ENCODE measurements at places on chromosomes 1 and 21.

DNA sequence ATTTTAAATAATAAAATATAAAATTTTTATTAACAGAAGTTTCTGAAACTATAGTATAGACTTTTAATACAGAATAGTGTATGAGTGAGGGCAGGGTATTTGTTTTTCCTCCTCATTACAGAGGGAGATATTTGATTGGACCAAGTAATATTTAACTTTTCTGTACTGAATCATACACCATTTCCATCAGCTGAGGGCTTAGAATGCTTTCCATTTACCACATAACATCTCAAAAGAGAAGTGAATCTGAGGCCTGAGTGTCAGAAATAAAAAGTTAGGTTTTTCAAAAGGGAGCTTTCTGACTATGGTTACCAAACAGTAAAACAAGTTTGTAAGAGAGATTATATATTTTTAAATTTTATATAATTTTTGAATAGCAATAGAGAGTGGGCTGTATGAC is 29.5 kb downstream of the TLCD4 start:
- no peak for DNase-seq

- DNase-seq = no peak
Measured at GRCh38 chr1:43387976-43388599, 1.5 kb downstream of the MED8 start.

DNA sequence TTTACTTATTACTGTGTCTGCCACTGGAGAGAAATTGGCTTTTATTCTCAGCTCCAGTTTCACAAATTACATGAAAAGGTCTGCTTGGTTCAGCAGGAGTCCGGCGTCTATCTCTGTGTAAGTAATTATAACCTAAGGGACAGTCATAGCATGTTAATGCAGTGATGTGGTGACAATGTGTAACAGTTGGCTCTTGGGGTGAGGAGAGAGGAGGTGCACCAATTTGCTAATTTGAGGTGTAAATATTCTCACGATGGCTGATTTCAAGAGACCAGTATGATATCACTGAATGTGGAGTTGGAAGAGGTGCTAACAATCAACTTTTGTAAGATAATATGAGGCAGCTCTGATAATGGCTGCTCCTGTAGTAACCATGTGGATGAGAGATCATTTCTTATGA is 86.1 kb downstream of the CTH start:
- no peak for DNase-seq

DNA sequence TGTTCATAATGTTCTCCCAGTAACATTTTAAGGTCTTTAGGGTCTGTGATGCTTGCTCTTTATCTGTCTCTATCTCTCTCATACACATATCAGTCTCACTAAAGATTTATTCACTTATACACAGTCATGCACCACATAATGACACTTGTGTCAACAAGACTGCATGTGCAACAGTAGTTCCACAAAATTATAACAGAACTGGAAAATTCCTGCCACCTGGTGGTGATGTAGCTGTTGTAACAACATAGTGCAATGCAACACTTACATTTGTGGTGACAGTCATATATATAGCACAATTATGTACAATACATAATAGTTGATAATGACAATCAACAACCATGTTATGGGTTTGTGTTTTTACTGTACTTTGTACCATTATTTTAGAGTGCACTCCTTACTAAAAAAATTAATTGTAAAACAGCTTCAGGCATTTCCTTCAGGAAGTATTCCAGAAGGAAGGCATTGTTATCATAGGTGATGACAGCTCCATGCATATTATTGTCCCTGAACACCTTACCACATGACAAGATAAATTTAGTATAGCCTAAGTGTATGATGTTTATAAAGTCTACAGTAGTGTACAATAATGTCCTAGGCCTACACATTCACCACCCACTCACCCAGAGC is 8.1 kb downstream of the TDRD5 start:
- no peak for DNase-seq

DNA sequence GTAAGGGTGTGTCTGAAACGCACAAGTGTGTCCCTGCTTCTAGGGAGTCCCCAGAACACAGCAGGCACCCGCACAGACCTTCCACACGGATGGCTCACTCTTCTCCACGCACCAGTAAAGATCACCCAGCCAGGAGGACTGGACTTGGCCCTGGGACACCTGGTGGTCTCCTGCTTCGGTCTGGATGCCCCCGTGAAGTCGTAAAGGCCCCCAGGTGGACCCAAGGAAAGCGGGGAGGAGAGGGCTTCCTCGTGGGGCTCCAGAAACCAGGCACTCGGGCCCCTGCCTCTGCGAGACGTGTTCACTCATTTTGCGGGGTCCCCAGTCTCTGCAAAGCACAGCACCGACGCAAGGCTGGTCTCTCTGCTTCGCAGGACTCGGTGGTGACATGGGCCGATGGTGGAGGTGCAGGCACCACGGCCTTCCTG is 20.2 kb upstream of the COL6A2 start:
- DNase-seq = no peak

- no peak for DNase-seq
Measured at GRCh38 chr21:26914557-26914956, 52.3 kb downstream of the ADAMTS5 start.

GRCh38 chr1:111679541-111679940 is 59.7 kb downstream of the INKA2 start:
- no peak for DNase-seq

DNA sequence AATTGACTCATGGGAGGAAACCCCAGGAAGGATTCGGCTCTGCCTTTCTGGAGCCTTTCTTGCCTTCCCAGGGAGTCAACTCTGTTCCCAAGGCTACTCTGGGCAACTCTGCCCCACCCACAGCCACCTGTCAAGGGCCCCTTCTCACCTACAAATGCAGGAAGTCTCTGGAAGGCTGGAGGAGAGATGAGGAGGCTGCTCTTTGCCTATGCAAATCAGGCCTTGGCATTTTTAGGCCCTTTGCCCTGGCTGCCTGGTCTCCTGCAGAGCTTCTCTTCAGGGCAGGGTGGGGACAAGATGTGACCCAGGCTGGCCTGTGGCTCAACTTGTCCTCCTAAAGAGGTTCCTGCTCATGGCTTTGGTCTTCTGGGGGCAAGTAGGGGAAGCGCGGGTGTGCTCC is 5.4 kb downstream of the SLC6A9 start:
- no peak for DNase-seq

GRCh38 chr1:64001038-64001437 is 202.4 kb upstream of the UBE2U start:
- no peak for DNase-seq

GRCh38 chr1:211730347-211730746 is 54.9 kb upstream of the NEK2 start:
- DNase-seq = no peak

DNA sequence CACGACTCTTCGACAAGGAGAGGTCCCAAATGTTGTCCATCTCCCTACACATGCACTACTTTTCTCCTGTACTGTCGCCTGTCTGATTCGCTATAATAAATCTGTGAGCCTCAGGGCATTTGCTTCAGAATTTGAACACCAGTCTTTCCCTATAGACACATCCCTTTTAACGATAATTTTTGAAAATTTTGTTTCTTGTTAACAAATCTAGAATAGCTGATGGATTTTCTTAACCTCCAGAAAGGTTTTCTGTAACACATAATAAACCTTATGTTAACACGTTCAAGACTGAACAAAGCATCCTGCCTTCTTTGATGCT is 704 bp downstream of the CAPZA1 start:
- DNase-seq = no peak

GRCh38 chr1:34549199-34549598 is 205.6 kb upstream of the GJB5 start:
- DNase-seq = no peak

- no peak for DNase-seq
Measured at GRCh38 chr1:204703268-204703664, 17.7 kb upstream of the LRRN2 start.

- no peak for DNase-seq
Measured at GRCh38 chr1:204577794-204578478, 61.7 kb downstream of the MDM4 start.

GRCh38 chr1:109530457-109531087 is 9.1 kb upstream of the GPR61 start:
- DNase-seq = no peak

GRCh38 chr1:111318523-111318922 is 27.9 kb downstream of the CHIA start:
- DNase-seq = no peak

GRCh38 chr1:209625791-209626285 is 26.4 kb downstream of the LAMB3 start:
- DNase-seq = no peak

- no peak for DNase-seq
Measured at GRCh38 chr1:23497777-23498439, 13.9 kb upstream of the ASAP3 start.

DNA sequence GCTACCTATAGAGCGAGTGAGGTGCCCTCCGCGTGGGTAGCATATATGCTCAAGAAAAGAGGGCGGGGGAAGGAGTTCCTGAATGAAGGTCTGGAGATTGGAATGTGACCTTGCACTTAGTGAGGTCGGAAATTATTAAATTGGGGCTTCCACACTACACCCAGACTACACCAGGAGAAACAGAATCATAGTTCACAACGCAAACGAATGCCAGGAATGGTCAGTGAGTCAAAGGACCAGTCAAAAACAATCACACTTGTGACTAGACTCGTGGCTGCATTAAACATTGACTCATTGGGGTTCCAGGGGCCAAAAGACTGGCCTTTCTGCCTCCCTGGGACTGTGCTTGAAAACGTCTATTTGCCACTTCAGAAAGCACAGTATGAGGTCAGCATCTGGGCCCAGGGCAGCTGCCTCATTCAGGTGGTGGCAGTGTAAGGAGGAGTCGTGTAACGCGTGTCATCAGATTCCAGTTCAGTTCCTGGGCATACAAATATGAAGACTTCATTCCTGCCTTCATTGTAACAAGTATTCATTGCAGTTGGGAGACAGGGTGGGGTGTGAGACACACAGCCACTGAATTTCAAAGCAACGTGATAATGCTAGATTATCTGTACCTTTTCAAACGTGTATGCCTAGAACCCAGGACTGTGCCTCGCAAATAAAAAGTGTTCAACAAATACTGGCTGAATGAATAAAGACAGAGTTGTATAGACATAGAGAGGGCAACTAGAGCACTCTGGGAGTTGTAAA is at the start of gene YOD1:
Gene YOD1 (minus strand): TSS at position 18 of the 753 bp plus-strand sequence. CDS start 178 bp downstream, outside the sequence.
- DNase-seq = no peak

- no peak for DNase-seq
Measured at GRCh38 chr1:54084794-54085193, 31.4 kb downstream of the TCEANC2 start.

GRCh38 chr1:69754521-69754920 is 186.8 kb downstream of the LRRC7 start:
- no peak for DNase-seq

DNA sequence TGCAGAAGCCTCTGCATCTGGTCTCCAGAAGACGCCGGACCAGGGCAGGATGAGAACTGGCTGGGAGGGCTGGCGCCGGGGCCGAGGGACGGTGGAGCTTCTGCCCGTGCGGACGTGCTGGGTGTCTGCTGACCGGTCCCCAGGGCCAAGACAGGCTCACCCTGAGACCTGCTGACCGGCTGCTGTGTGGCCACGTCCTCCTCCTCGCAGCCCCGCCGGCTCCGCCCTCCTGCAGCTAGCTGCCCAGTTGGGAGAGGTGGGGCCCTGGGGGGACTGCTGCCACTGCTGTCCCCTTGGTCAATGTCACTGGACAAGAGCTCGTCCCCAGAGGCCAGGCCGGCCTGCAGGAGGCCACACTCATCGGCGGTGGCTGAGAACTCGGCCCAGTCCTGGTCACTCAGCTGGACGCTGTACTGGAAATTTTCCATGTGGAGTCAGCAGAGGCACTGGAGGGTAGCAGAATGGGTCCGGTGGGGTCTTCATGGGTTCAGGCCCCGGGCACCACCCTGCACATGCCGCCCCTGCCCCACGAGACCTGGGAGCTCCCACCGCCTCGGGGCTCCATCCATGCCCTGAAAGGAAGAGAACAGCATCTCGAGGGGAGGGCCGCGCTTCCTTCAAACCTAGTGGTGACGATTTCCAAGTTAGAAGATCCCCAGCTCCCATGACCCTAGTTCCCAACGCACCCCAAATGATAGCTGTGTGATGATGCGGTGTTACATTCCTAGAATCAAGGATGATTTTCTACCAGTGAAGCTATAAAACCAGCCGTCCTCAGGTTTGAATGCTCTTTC is 1.1 kb downstream of the PERM1 start:
- no peak for DNase-seq

DNA sequence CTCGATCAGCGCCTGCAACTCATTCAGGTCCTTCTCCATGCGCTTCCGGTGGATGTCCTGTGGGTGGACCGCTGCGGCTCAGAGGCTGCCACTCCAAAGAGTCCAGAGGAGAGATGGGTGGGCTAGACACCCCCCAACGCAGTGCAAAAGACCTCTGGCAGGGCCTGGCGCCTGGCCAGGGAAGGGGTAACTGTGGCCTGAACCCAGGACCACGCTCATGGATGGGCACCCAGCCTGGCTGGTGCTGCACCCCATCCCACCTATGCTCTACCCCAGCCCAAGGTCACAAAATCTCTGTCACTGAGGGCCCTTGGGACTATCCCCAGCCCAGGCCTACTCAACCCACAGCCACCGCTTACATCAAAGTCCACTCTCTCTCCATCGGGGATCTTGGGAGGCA is 12.2 kb downstream of the TNNT2 start:
- no peak for DNase-seq

GRCh38 chr1:208438112-208438699 is 194.0 kb upstream of the PLXNA2 start:
- no peak for DNase-seq

- DNase-seq = no peak
Measured at GRCh38 chr1:117365350-117366176, 1.7 kb upstream of the MAN1A2 start.

DNA sequence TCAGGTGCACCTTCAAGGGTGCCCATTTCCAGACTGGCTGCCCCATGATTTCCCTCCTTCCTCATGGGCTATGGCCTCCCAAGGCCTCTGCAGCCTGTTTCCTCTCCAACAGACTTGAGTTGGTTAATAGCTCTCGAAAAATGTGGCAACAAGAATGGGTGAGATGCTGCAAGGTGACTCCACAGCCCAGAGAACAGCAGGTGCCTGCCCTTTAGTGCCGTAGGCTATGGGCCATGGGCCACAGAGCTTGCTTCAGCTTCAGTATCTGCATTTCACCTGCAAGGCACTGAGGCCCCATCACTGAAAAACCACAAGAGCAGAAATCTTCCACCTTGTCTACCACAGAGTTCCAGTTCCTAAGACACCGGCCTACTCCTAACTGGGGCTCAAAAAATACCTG is 122.0 kb downstream of the ETS2 start:
- DNase-seq = no peak

DNA sequence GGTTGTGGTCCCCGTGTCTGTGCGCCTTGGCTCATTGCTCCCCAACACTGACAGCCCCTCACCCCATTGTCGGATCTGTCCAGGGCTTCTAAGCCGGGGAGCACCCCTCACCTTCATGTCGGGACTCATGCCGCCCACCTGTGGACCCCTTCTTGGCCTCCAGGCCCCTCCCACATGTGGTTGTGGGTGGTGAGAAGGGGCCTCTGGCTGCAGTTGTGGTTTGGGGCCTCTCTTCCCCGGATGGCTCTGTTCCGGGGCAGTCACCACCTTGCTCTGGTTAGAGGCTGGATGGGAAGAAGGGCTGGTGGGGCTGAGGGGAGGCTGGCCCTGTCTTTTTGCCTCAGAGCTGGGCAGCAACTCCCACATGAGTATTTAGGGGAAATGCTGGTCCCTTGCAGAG is 158.6 kb upstream of the C1orf174 start:
- no peak for DNase-seq
